ENCODE measurements at places on chromosomes 1 and 21. TPM values are rescaled to one million over a fixed set of nuclear protein-coding genes. Genes with fewer than 3 reads are reported as not detected.

The ARTN gene
- not detected for total RNA-seq

The ATP6V1G3 gene
- not detected for total RNA-seq

The CFAP45 gene
- 0.32 TPM for total RNA-seq

DNA sequence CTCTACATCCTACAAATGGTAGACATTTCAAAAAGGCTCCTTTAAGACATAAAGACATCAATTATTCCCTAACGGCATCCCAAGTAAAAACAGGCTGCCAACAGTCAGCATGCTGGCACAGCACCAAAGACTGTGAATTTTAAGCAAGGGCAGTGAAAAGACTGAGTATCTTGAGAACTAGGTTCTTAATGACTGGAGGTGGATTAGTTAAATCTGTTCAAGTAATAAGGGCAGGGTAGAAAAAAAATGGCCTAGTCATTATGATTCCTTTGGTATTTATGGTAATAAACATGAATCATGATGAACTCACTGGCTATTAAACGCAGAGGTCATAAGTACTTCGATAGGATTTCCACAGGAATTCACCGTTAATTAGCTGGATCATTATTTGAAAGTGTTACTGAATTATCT is 75.2 kb downstream of the KIFAP3 start:
- no peak for DNase-seq

DNA sequence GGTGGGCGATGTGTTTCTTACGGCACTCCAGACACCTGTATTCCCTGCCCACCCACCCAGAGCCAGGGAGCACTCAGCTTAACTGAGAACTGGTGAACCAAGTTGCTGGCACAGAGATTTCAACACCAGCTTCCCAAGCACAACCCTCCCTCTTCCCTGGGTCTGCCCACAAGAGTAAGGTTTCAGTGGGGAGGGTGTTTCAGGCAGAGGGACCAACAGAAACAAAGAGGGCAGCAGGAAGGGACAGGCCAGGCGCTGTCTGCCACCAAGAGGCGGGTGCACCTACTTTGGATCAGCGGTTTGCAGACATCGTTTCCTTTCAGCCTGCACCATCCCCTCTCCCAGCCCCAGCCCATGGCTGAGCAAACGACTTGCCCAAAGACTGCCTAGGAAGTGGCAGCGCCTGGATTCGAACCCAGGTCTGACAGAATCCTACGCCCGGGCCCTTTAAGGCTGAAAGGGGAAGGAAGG is 21.9 kb upstream of the ALDH4A1 start:
- DNase-seq: no peak

The PM20D1 gene
- 0.04 TPM for total RNA-seq

DNA sequence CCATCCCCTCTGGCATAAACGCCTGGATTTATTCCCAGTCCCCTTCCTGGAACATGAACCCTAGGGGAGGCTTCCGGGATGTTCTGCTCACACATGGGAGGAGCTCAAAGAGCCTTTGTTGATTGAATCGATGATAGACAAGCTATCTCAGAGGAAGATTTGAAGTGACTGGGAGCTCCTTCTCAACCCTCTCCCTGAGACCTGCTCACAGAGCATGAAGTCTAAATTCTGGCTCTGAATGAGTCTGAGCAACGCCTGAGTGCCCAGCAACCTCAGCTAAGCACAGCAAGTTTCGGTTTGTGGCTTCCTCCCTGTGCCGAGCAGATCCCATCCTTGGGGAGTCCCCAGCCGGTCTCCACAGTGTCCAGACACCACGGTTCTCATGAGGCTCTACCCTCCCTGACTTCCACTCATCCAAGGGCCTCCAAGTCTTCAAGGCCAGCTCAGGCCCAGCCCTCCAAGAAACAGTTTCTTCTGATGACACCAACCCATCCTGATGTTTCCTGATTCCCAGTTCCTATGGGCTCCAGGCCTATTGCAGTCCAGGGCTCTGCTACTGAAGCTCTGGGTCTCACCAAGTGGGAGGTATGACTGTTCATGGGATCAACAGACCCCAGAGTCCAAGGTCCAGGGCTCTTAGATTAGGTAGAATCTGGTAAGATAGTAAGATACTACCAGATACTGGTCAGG is 190.8 kb downstream of the DYRK1A start:
- no peak for DNase-seq

DNA sequence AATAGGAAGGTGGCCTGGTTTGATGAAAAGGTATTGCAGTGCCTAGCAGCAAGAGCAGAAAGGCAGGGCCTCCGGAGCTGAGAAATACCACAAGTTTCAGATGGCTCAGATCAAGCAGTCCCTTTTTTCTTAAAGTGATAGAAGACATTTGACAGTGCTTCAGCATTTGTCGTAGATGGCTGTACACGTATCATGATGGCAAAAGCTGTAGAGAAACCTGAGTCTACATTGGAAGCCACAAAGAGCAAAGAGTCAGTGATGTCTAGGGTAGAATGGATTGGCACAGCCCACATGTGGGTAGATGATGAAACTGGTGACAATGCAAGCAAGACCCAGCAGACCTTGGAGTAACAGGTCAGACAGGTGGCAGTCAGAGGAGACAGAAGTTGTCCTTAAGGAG is 101.3 kb upstream of the ARTN start:
- no peak for DNase-seq

- DNase-seq: no peak
Observed at GRCh38 chr1:36182734-36183133, 26.8 kb downstream of the MAP7D1 start.

GRCh38 chr1:171919891-171920887 is 78.9 kb downstream of the DNM3 start:
- DNase-seq: no peak

DNA sequence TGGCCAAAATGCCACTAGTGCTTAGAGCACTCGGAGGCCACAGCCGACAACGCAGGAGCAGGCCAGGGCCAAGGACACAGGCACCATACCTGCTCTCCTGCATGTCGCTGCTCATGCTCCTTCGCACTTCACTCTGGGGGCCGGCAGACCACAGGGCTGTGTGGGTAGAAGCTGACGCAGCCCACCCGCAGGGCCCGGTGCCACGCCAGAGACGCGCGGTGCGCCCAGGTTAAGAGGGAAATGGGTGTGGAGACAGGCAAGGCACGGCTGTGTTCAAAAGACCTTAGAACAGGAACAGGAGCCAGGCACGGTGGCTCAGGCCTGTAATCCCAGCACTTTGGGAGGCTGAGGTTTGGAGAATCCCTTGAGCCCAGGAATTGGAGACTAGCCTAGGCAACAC is 13.6 kb upstream of the PRDM15 start:
- DNase-seq: no peak

GRCh38 chr1:167936930-167937708 is at the start of gene MPC2:
MPC2 (minus strand) TSS chr1:167937072; CDS start chr1:167935841, 1,231 bp downstream.
- DNase-seq: peak; percentile 7

The PEX14 gene
- total RNA-seq: 13.3 TPM

The EPB41 gene
- total RNA-seq: 18.6 TPM

DNA sequence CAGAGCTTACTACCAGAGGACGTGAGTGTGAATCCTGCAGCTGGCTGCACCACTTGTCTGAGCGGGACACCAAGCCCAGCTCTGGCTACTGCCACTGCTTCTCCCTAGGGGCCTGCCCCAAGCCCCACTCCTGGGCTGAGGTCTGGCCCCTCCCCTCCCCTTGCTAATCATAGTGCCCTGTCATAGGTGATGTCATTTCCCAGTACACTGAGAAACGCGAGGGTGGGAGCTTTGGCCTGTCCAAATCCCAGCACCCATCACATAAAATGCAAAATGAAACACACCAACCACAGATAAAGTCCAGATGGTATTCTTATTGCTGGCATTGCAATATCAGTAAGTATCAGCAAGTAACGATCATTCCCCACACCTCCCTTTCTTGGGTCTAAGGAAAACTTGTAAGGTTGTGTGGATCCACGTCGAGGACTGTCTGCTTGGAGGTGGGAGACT is 77.7 kb downstream of the TOMM20 start:
- DNase-seq: no peak

- DNase-seq: no peak
Observed at GRCh38 chr1:3198371-3199271, 129.6 kb downstream of the PRDM16 start.

The ADAMTS5 gene
- not detected for total RNA-seq

The WNT3A gene
- not detected for total RNA-seq

The NOS1AP gene
- 1.6 TPM for total RNA-seq

DNA sequence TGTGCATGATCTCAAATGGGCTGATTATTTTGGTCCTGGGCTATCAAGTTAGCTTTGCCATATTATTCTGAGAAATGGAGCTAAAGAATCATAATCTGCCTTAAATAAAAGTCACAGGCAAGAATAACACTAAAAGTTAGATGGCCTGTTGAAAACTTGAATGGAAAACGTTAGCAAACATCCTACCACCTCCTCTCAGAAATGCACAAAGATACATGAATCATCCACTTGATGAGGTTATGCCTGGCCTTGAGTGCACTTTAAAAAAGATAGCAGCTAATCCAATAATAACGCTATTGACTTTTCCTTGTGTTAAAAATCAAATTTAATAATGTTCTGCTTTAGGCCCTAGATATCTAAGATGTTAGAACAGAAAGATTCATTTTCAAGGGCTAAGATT is 108.0 kb downstream of the KCNJ6 start:
- DNase-seq: no peak

The CZIB gene
- 47.8 TPM for total RNA-seq

The FCRL6 gene
- not detected for total RNA-seq

DNA sequence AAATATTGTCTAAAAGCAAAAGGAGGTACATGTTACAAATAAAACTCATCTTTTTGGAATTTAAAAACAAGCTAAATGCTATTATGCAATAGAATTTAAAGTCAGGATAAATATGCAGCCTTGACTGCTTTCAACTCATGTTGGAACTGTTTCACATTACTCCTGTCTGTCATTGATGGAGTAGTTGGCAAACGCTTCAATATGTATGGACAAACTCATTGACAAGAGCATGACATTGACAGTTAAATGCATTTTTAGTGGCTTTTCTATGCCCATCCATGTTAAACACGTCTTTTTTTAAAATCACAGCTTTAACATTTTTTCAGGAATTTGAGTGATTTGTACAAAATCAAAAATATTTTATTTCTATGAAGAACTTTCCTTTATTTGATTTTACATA is 1560.5 kb downstream of the KCNT2 start:
- no peak for DNase-seq

- no peak for DNase-seq
Observed at GRCh38 chr1:230056098-230056497, 10.9 kb upstream of the GALNT2 start.

GRCh38 chr1:206686478-206687249 is 2.0 kb downstream of the MAPKAPK2 start:
- DNase-seq: no peak

- DNase-seq: no peak
Observed at GRCh38 chr21:41900401-41900800, 21.3 kb upstream of the PRDM15 start.

DNA sequence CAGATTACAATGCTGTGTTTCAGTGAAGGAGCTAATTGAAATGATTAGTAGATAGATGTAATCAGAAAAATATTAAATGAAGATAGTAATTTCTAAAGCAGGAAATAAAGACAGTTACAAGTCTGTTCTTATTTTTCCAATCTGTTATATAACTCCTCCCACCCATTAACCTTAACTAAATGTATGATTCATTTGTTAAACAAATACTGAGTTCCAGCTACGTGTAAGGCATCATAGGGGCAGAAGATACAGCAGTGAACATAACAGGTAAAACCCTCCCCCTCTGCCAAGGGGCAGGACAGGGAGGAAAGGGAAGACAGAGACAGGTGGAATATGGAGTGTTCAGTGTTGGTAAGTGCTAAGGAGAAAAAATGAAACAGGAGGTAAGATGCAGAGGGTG is at the start of gene FAM177B:
TSS of gene FAM177B (plus strand) at position 231 of the 400 bp plus-strand sequence. CDS start 9,344 bp downstream, outside the sequence.
- DNase-seq: no peak

GRCh38 chr1:175563236-175563895 is 180.0 kb downstream of the TNR start:
- no peak for DNase-seq

GRCh38 chr1:186494832-186495271 is 33.9 kb upstream of the PDC start:
- DNase-seq: no peak

The TEX38 gene
- total RNA-seq: not detected

DNA sequence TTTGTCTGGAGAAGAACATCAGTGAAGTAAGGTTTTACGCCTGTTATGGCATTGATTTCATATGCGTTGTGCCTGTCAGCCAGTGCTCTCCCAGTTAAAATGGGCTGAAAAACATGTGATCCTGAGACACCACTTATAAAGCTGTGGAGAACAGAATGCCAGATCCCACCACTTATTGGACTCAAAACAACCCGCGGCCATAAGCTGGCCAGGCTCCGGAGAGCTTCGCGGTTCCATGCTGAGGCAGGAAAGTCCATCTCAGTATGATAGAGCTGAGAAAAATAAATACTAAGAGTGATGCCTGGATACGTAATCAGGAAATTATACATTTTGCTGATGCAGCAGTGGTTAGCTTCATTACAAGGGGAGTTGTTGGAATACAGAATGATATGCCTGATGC is 5.1 kb downstream of the APOBEC4 start:
- no peak for DNase-seq

GRCh38 chr21:19123525-19123924 is 719.9 kb upstream of the TMPRSS15 start:
- DNase-seq: no peak

DNA sequence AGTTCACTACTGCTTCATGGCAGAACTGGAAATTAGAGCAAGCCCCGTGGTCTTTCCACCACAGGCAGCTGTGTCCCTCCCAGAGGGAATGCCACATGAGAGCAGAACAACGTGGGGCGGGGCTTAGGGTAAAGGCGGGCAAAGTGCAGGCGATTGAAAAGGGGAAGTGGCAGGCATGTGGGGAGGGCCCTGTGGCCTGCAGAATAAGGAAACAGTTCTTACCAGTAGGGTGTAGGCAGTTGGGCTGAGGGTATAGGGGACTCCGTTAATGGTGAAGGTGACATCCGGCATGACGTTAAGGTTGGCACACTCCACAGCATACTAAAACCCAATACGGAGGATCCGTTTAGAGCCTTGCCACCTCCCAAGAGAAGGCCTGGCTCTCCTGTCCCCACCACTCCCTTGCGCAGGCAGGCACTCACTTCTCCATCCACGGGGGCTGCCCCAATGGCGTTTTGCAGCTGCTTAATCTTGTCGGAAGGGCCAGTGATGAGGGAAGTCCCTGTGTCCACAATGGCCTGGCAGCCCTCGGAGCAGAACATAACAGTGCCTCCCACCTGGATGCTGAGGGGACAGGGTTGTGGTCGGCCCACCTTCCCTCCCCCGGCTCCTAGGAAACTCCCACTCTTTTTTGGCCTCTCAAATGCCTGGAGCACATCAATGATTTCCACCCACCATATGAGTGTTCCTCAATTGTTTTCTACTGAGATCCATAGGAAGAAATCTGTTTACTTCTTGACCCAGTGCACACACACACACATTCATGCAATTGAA is 9.1 kb upstream of the RAB7B start:
- DNase-seq: no peak

DNA sequence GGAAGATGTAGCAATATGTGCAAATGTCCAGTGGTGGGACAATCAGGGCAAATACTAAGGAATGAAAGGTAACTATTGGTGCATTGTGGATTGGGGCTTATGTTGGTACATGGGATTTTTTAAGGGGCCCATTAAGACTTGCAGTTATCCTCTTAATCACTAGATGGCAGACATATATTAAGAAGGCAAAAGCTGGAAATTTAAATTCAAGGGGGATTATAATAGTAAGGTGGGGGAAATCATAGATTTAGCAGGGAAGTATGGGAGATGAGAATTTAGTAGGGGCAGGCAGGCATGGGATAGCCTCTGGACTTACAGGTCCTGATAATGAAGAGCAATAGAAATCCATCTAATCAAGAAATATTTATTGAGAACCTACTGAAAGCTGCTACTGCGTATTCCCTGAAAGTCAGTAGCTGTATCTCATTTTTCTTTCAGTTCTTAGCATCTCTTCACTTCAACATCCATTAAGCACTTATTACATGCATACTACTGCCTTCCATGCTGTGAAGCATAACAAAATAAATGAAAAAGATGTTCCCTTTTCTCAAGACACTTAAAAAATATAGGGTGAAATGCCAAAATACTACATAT is 251.8 kb downstream of the CRB1 start:
- DNase-seq: no peak

The RORC gene
- not detected for total RNA-seq
